G401 (cell line): ENCODE measurements at places on chromosomes 12 and 14. TPM values are rescaled to one million over a fixed set of nuclear protein-coding genes. Genes with fewer than 3 reads are reported as not detected.

Gene BCAT1
- total RNA-seq = 0.81 and 4.1 TPM in 2 replicates

Gene PRKCH
- total RNA-seq = not detected in 2 replicates

Gene SRRM4
- total RNA-seq = not detected in 2 replicates

Gene ANKRD33
- not detected in 2 replicates for total RNA-seq

Gene SDR9C7
- not detected in 2 replicates for total RNA-seq

DNA sequence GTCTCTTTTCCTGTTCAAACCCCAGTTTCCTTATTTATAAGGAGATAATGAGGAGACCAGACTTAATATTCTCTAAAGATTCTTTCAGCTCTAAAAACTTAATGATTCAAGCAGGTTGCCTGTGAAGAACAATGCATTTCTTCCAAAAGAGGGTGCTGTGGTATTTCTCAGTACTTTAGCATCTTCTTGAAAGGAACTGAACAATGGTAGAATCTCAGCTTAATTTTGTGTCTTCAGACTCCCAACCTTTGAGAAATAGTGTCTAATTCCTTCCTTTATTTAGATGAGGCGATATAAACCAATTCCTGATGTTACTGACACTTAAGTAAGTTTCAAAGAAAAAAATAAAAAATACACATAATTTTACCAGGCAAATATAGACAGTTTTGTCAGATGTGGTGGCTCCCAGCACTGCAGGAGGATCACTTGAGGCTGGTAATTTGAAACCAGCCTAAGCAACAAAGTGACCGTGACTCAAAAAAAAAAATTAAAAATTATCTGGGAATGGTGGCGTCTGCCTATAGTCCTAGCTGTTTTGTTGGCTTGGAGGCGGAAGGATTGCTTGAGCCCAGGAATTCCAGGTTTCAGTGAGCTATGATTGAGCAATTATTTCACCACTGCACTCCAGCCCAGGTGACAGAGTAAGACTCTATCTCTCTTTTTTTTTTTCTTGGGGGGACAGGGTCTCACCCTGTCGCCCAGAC lies 76.9 kb upstream of the PSMA6 start:
- peak; percentile 55 for DNase-seq

- DNase-seq = no peak
Observed at GRCh38 chr12:77629141-77629540, 201.6 kb upstream of the NAV3 start.

- no peak for DNase-seq
Observed at GRCh38 chr12:59080101-59080500, 159.8 kb upstream of the LRIG3 start.

GRCh38 chr12:87152841-87153528 lies 876.2 kb downstream of the C12orf50 start:
- peak; percentile 58 for DNase-seq

DNA sequence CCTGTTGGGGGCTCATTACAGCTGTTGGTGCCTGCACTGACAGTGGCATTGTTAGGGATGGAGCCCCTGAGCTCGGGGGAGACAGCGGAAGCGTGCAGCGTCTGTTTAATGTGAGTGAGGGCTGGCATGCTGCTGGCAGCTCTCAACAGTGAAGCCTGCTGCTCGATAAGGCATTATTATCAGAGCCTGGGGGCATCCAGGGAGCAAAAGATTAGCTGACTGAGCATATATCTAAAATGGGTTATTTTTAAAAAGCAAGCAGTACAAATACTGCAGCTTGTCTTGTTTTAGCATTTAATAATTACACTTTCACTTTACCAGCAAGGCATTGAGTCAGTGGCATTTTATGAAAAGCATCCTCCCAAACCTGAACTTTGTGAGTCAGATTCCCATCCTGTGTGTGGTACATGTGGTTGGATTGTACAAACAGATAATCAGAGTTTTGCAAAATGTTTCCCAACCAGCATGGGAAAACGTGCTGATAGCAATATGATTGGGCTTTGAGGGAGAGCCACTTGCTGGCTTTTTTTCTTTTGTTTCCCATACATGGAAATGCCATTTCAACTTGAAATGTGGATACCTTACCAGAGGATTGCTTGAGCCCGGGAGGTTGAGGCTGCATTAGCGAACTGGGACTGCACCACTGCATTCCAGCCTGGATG lies 150.8 kb downstream of the PRKCH start:
- peak; percentile 40 for DNase-seq

- no peak for DNase-seq
Observed at GRCh38 chr14:94494085-94494484, 15.2 kb downstream of the SERPINA12 start.

DNA sequence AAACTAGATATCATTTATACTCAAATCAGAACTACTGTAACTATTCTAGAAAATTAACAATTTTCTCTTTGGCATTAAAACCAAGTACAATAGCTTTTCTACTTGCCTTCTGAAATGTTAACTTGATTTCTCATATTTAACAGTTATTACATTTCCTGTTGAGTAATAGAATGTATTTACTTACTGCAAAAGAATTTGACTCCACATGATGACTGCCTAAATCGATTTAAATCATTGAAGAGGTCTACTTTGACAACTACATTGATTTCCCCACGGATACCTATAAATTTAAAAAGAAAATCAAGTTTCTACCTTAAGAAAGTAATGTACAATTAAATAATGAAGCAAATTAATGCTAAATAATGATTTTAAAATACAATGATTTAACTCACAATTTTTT lies 18.9 kb downstream of the C2CD5 start:
- no peak for DNase-seq
